ENCODE measurements at places on chromosomes 7 and 10.

- DNase-seq = no peak
Measured at GRCh38 chr7:100682991-100683658, 9.6 kb downstream of the GNB2 start.

DNA sequence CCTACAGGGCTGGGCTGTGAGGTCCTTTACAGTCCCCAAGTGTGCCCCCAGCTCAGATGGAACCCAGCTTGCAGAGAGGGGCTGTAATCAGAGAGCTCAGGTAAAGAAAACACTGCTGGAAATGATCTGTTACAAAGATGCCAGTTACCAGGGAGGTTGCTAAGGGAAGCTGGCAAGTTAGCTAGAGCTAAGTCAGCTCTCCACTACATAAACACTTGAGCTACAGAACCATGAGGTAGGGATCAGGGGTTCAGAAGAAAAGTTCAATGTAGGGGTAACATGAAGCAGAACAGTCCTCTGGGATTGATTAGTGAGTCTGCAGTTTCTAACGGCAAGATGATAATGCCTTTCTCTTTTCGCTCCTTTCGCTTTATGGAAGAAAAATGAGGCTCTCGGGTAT, 53.1 kb upstream of the TM9SF3 start:
- DNase-seq = no peak

DNA sequence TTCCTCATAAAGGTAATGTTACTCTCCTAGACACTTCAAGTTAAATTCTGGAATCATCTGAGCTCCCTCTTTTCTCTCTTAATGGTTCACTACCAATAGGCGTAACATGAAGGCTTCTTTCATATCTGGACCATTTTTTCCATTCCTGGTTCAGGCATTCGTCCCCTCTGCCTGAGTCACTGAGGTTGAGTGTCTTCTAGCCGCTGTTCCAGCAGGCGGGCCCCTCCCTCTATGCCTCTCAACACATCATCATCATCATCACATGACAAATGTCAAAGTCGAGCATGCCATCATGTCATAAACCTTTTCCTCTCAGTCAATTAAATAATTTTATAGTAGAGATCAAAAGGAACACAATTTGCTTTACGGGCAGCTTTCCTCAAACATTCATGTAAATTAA, 168.9 kb upstream of the ASAH2 start:
- no peak for DNase-seq

DNA sequence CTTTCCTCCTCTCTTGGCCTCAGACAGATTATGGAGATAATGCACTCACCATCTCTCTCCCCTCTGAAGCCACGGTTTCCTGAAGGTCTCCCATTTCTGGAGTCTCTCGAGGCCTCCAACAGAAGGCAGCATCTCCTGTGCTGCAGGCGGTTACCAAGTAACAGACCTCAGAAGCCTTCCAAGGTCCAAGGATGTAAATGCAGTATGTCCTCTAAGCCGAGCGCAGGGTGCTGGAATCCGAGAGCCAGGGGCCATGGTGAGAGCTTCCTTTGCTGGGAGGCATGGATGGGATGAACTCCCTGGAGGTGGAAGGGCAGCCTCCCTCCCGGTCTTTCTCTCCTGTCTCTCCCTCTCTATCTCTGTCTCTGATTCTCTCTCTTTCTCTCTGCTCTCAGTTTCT, 79.8 kb downstream of the ADARB2 start:
- no peak for DNase-seq

DNA sequence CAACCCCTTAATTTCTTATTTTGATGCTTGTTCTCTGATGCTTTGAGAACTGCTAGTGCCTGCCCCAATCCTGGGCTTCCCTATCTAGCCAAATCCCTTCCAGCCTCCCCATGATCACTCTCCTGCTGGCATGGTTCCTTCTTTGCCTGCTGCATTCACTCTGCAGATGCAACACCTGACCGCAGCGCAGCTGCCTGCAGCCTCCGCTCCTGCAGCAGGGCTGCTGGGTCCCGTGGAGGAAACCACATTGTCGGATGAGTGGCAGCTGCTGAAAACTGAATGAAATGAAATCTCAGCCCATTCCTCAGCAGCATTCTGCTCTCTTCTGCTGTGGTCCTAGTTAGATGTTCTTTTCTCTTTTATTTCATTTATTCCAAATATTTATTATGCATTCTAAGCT, 320.3 kb downstream of the CCDC3 start:
- DNase-seq = no peak

GRCh38 chr7:142797391-142798377, 26.9 kb downstream of the PRSS2 start:
- DNase-seq = no peak

DNA sequence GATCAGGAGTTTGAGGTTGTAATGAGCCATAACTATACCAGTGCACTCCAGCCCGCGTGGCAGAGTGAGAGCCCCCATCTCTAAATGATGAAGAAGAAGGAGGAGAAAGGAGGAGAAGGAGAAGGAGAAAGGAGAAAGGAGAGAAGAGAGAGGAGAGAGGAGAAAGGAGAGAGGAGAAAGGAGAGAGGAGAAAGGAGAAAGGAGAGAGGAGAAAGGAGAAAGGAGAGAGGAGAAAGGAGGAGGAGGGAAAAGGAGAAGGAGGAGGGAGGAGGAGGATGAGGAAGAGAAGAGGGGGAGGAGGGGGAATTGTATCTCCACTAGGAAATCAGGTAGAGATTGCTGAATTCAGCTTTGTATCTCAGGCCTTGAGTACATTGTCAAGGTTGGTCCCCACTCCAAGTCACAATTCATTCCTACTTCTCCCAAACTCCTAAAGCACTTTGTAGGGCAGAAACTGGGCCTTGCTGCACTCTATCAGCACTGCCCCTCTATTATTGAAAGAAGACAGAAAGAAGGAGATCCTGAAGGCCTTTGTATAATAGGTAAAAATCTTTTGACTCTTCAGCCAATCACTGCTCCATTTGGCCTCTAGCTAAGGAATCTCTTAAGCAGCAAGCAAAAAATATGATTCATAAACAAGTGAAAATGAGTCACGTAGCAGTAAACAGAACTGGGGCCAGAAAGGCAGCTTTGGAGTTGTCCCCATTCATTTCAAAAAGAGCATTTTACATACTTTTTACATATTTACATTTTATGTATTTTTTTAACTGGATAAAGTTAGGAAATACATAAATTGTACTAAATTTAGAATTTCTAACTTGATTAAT, 178.0 kb downstream of the IMMP2L start:
- DNase-seq = no peak

GRCh38 chr10:113689057-113689456, 9.3 kb downstream of the CASP7 start:
- no peak for DNase-seq

GRCh38 chr7:112752576-112752975, 37.6 kb downstream of the TMEM168 start:
- no peak for DNase-seq

DNA sequence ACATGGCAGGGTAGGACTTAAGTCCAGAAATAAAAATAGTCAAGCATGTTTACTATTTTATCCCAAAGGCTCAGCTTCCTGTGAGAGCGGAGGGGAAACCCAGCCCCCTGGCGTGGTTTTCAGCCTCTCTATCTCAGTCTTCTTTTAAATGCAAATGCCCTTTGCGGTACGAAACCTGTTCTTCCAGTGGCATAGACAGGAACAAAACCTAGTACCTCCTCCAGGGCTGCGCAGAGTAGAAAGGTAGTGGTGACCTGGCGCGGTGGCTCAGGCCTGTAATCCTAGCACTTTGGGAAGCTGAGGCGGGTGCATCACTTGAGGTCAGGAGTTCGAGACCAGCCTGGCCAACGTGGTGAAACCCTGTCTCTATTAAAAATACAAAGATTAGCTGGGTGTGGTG, 181.3 kb upstream of the FOXK1 start:
- DNase-seq = no peak

DNA sequence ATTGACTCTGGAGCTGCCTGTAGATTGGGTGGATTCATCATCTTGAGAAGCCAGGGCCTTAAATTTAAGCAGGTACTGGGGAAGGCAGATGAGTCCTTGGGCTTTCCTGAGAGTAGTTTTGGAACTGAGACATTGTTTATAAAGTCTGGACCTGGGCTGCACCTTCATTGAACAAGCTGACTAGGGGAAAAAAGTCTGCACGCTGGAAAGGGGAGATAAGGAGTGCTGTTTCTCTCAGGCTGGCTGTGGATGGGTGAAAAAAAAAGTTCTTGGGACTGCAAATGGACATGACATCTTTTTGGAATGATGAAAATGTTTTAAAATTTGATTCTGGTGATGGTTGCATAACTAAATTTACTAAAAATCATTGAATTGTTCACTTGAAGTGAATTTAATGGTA, 12.0 kb downstream of the SEC24C start:
- no peak for DNase-seq

GRCh38 chr10:15363031-15363430, 8.1 kb downstream of the FAM171A1 start:
- no peak for DNase-seq

DNA sequence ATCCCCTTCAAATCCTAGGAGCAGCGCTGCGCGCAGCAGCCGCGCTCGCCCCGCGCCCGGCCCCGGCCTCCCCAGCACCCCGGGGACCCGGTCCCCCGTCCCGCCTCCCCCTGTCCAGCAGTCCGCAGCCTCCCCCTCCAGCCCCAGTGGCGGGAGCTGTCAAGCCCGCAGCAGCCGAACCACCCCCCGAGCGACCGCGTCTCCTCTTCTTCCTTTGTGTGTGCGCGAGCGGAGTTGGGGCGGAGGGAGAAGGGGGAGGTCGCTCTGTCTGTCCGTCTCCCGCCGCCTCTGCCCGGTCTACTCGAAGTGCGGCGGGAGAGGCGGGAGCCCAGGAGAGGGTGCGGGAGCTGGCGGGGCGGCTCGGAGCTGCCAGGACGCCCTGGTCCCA, 375 bp upstream of the CHN2 start:
- DNase-seq = no peak

- DNase-seq = no peak
Measured at GRCh38 chr10:89773081-89773480, 71.7 kb downstream of the KIF20B start.

- DNase-seq = no peak
Measured at GRCh38 chr10:34916314-34916713, 101.2 kb upstream of the PARD3 start.

- DNase-seq = no peak
Measured at GRCh38 chr10:90635111-90635765, 222.6 kb downstream of the HTR7 start.

- DNase-seq = no peak
Measured at GRCh38 chr10:113273181-113274163, 279.4 kb upstream of the HABP2 start.

DNA sequence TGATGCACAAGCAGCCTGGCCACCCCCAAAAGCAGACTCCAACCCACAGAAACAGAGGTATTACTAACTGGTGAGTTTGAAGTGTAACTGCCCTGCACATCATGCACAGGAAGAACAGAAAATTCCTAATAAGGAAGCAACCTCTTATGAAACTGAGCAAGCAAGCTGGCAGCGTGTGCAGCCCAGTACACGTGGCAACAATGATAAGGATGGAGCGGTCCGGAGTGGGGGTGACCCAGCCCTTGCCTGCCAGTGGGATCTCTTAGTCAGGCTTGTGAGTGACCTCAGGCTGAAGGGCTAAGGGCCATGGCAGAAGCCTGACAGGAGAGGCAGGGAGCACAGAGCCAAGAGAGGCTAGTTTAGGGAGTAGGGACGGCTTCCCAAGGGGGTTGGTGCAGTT, 22.1 kb upstream of the AOAH start:
- DNase-seq = no peak

DNA sequence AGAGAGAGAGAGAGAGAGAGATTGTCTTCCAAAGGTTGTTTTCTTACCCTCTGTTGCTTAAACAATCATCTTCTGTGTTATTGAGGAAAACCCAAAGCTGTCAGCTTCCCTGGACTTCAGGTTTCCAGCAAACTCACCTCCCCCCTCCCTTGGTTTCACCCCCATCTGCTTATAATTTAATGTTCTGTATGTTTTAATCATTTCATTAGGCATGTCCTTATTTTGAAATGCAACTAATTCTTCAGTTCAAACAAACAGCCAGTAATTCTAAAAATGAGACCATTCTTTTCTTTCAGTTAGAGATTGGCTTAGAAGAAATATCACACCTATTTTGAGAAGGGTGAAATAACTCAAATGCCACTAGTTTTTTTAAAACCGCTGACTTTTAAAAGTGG, 102.9 kb downstream of the FAM204A start:
- DNase-seq = no peak

DNA sequence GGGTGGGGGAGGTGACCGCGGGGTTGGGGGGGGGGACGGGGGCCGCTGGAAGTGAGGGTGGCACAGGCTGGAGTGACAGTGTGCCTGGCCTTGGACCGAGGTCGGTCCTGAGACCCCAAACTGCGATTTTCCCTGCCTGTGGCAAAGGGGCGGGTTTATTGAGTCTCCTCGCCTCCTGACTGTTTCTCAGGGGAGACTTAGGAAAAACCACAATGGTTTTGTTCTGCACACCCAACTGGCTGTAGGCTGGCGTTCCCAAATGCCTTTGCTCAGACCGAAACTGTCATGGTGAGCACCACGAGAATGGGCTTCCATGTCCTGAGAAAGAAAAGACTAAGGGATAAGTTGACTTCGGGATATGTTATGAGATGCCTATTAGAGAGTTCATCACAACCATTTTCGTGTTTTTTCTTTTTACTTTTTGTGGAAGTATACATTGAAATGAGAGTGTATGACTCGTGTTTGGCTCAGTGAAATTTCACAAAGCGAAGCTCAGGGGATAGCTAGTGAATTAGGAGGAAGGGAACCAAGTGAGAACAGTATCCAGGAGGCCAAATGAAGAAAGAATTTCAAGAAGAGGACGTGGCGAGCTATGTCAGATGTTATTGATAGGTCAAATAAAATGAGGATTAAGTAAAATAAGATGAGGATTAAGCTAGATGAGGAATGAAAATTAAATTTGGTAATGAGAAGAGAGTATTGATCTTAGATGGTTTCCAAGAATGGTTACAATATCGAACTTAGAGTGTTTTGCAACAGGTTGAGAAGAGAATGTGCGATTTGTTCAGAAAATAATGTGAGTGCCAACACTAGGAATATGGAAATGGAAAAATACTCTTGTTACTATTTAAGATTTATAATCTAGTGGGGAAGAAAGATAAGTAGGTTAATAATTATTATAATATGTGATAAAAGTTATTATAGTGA, 918 bp downstream of the NET1 start:
- DNase-seq = no peak

DNA sequence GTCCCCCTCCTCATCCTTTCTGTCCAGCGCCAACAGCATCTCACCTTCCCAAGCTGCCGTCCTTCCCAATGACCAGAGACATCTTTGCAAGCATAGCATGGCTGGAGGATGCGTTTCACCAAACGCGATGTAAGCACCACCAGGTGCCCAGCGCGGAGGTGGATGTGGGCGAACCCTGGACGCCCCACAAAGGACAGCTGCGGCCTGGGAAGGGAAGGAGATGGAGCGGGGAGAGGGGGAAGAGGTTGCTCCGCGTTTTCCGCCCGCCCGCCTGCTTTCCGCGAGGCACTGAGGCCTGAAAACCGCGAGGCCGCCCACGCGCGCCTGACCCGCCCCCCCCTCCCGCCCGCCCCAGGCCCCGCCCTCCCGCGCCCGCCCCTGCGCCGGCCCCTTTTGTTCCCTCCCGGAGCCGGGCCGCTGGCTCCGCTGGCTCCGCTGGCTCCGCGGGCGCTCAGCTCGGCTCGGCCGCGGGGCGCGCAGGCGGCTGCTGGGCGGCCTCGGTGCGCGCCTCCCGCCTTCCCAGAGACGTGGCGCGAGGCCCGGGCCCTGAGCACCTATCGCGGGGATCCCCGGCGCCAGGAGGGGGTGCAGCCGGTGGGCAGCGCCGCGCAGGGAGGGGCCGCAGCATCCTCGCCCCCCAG, at the start of gene CLIP2:
TSS of gene CLIP2 (plus strand) at position 390 of the 641 bp plus-strand sequence. CDS start 28,140 bp downstream, outside the sequence.
- DNase-seq = peak; percentile 70
